ENCODE measurements at places on chromosomes 3 and 15.

DNA sequence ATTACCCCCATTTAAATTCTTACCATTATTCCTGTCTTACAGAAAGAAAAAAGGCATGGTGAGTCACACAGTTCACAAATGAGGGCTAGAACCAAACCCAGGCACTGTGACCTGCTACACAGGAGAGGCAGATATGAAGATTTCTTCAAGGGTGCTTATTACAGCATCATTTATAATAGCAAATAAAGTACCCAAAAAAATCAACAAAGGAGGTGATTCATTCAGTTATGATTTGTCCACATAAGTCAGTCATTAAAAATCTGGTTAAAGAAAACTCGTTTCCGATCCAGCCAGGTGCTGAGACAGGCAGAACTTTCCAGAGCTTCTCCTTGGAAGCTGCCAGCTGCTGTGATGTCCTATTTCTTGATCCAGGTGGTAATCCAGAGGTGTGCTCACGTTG lies 7.5 kb upstream of the LOXL1 start:
- DNase-seq: no peak

- DNase-seq: no peak
These were observed 249.1 kb downstream of the OCA2 start for GRCh38 chr15:27850050-27850449.

- no peak for DNase-seq
These were observed 64.6 kb downstream of the SLCO2A1 start for GRCh38 chr3:133965013-133965570.

DNA sequence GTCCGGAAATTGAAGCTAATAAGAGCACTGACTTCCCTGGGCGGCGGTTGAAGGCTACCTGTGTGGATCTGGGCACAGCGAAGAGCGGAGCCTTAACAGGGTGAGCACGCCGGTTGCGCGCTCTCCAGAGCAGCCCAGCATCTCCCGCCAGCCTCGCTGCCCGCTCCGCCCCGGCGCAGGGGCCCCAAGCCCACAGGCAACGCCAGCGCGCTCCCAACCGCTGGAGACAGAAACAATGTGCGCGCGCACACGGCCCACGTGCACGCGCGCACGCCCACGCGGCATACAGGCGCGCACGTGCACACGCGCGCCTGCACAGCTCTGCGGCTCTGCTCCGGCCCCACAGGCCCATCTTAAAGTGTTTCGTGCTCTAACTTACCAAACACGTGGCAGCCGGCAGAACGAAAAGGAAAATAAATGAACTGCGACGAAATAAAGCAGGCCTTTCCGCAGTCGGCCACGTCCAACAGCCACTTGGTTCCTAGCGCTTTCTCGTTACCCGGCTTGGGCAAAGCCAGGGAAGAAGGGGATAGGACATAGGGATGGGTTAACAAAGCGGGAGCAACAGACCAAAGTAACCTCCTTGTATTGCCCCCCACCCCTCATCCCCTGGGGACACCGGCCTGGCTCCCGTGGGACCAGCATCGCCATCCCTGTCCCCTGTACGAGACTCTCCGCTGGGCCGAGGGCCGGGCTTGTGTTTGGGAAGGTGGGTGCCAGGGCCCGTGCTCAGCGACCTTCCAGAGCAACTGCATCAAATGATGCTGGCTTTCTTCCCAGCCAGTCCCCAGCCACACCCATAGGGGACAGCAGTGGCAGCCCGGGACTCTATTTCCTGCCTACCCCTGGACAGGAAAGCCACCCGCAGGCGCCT lies 203.7 kb downstream of the ABHD5 start:
- DNase-seq: peak; percentile 22

- no peak for DNase-seq
These were observed 128.9 kb downstream of the MCTP2 start for GRCh38 chr15:94360251-94360685.

GRCh38 chr3:112763258-112763657 lies 83.4 kb downstream of the CD200R1L start:
- no peak for DNase-seq

GRCh38 chr3:122098611-122099010 lies 43.4 kb downstream of the CD86 start:
- no peak for DNase-seq

- DNase-seq: peak; percentile 41
These were observed 51.6 kb upstream of the BLM start for GRCh38 chr15:90665288-90666134.

DNA sequence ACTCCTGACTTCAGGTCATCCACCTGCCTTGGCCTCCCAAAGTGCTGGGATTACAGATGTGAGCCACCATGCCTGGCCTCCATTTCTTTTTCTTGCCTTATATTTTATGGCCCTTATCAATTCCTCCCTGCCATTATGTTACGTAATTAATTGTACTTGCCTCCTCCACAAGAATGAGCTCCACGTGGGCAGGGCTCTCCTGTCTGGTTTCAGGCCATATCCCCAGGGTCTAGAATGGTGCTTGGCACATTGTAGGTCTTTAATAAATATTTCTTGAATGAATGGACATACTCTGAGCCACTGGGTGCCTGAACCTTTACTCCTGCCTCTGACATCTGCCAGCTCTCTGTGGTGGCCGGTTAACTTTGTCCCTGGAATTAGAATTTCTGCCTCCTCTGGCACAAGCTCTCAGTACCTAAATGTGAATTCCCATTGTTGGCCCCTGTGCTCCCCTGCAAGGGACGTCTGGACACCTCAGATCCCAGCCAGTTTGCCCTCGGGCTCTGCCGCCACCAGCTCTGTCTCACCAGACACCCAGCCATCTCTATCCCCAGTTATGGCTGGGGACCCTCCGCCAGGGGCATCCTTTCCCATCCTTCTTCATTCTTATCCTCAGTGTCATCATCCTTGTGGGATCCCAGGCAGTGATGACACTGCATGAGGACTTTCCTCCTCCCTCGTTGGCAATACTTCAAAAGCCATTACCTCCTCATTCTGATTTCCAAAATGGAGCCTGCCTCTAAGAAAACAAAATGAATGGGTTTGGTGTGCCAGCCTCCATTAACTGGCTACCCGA lies 165.6 kb upstream of the SMAD3 start:
- DNase-seq: no peak

DNA sequence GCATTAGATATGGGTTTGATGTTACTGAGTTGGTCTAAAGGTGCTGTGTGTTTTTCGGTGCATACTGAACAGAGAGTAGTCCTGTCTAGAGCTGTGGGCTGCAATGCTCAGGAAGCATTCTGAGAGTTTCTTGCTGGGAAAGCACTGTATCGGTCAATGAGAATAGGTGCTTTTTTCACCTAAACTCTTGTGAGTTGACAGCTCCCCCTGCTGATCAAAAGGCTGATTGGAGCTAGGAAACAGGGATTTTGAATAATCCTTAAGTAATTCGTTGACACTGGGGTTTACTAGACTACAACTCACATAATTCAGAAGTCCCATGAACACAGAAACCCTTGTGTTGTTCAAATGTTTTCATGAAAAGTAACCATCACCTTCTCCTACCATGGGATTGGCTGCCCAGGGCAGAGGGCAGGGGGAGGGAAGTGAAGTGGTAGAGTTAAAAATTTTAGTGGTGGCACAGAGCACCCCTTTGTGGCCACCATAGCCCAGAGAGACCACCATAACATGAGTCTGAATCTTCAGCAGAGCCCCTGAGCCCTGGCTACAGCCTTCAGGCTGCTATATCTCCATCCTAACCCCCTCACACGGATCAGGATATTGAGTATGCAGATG lies 13.0 kb upstream of the MANF start:
- DNase-seq: peak; percentile 51

DNA sequence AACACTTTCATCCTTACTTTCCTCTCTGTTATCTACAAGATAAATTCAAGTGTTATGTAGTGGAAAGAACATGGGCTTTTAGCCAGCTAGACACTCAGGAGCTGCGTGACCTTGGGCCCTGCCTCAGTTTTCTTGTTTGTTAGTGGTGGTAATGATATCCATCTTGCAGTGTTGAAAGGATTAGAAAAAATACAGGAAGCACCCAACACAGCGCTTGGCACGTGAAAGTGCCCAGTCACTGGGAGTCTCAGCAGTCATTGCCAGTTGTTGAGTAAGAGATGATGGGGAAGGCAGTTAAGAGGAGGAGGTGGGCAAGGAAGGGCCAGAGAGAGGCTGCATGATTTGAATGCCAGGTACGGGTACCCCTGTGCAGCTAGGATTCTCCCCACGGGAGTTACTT lies 5.3 kb downstream of the PDIA5 start:
- DNase-seq: no peak

- no peak for DNase-seq
These were observed 150.9 kb downstream of the RPLP1 start for GRCh38 chr15:69603369-69604071.

DNA sequence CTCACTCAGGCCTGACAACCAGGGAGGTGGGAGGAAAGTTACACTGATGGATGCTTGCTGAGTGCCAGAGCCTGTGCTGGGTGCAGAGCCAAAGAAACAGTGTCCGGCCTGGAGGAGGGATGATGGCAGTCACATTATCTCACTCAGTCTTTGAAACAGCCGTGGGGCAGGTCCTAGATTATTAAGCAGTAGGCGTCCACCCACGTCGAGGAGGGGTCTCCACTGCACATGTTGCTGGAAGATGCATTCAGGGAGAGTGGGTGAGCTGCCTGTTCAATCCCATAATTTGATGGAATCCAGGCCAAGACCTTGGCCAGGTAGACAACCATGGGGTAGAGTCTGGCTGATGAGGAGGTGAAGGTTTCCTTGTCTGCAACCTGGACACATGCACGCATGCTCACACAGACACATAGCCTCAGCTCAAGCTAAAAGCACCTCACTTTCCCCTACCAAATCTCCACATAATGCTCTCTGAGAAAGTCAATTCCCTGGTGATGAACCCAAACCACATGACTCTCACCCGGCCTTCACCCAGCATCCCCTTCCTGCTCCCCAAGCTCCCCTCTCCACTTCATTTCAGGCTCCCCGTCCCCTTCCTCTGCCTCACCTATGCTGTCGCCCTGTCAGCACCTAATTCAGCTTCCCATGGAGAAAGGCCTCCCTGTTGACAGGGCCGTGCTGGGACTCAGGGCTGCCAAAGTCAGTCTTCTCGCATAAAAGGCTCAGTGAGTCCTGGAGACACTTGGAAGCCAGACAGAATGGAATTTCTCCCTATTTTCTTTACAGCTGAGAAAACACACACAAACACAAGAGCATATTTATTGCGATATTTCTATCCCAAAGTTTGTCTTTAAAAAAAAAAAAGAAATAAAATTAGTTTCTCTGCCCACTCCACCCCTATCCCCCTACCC lies 29.8 kb downstream of the ACAN start:
- DNase-seq: no peak

DNA sequence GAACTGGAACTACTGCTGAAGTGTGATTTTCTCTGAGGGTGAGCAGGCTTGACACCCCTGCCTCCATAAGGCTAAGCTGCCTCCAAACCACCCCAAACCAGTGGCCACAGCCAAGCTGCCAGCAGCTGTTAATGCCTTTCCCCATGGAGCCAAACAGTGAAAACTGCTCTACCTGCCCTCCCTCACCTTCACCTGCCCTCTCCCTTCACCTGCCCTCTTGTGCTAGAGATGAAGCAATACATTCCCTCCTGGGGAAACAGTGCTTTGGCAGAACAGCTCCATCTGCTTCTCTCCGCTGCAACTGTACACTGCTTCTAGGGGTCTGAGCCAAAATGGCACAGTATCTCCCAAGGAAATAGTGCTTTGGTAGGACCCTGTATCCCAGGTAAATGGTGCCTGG lies 374.1 kb downstream of the FHIT start:
- DNase-seq: no peak

DNA sequence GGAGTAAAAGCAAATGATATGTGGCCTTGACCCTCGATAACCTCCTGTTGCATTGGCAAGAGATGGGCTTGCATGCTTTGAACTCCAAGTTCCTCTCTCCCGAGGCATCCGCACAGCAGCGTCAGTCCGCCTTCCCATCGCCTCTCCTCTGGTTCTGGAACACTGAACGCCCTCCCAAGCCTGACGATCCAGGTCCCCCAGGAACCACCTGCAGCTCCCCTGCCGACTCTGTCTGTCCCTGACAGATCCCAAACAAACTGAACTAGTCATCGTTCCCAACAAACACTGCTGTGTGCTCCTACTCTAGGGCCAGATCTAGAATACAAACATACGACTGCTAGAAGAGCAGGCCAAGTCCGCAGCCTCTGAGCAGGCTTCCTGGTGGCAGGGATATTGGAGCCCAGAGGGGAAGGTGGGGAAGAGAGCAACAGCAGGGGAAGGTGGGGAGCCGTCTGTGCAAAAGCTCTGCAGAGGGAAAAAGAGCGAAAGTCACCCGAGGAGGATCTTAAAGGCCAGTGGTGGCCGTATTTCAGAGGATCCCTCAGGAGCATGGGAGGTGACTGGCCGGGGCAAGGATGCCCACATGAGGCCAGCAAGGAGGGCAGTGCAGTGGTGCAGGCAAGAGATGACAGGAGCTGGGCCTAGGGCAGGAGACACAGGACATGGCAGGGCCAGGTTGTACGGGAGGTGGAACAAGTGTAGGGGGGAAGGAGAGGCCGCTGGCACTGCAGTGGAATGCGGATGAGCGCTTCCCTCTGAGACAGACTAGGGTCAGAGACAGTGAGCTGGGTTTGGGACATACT lies 50.8 kb downstream of the PCSK6 start:
- no peak for DNase-seq

DNA sequence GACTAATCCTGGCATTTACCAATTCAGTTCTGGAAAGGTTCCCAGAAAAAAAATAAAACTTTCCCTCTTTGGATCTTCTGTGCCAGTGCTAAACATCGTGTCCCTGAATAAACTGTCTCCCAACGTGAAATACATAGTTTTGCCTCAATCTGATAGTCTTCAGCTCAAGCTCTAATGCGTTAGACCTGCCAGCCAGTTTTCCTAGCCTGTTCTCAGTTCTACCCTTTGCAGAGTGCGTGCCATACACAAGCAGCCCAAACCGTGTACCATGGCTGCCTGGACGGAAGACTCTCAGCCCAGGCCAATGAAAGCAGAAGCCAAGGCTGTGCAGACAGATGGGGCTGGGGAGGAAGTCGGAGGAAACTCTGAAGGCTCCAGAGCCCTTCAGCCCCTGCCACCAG lies 11.4 kb upstream of the OCA2 start:
- no peak for DNase-seq

Measured in HCT116 (cell line).